GM12892 (cell line): ENCODE measurements at places on chromosomes 2 and 18.

DNA sequence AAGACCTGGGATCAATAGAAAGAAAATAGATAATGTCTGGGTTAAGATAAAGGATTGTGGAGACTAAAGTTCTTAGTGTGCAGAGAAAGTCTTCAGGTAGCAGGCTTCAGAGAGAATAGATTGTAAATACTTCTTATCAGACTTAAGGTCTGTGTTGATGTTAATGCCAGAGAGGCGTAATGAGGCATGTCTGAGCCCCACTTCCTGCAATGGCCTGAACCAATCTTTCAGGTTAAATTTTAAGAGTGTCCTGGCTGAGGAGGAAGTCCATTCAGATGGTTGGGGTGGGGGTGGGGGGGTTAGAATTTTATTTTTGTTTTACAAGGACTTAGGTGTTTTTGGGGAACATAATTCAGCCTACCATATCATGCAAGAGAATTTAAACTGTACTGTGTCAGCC, 129.5 kb downstream of the EVA1A start:
- DNase-seq: no peak

DNA sequence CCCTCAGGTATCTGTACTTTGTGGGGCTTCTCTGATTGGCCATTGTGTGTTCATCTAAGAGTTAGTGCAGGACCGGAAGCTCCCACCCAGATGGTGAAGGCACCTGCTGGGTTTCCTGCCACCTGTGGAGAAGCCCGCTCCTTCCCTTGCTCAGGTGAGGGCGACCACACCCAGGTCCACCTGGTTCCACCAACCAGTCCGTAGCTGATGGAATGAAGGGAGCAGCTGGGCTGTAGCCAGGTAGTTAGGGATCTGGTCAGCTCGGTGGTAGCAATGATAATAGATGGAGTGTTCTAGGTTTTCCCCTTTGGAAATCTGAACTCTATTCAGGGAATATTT, 16.0 kb downstream of the SH3BP4 start:
- no peak for DNase-seq

GRCh38 chr18:62625019-62625418, 90.3 kb upstream of the PHLPP1 start:
- no peak for DNase-seq

DNA sequence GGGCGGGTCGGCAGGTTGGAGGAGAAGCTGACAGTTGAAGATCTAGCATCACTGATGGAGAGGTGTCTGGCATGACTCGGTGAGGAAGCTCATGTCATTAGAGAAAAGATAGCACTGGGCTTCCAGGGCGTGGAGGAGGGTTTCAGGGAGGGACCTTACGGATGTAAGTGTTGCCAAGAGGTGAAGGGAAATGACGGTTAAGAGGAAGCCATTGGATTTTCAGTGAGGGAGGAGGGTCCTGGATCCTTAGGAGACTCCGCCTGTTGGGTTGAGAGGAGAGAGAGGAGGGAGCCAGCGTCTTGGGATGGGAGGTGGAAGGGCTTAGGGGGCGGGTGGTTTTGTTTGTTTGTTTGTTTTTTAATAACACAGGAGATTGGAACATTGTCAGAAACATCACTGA, 103.2 kb downstream of the WDSUB1 start:
- DNase-seq: no peak

DNA sequence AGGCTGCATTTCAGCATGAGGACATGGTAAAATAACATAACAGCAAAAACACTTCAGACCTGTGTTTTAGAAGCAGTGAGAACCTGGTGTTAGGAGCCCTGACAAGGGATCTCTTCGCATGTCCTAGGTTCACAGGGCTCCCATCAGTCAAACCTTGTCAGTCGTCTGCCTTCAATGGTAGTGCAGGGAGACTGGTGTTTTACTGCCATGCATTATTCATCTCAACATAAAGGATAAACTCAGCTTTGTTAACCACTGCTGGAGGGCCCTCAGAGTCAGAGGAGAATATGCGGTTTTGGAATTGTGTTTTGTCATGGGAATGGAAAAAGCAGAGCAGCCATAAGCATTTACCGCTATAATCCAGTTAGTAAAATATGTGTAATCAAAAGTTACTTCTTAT, 275.9 kb upstream of the GCFC2 start:
- DNase-seq: no peak

GRCh38 chr2:29129586-29130281, 14.5 kb downstream of the CLIP4 start:
- no peak for DNase-seq

DNA sequence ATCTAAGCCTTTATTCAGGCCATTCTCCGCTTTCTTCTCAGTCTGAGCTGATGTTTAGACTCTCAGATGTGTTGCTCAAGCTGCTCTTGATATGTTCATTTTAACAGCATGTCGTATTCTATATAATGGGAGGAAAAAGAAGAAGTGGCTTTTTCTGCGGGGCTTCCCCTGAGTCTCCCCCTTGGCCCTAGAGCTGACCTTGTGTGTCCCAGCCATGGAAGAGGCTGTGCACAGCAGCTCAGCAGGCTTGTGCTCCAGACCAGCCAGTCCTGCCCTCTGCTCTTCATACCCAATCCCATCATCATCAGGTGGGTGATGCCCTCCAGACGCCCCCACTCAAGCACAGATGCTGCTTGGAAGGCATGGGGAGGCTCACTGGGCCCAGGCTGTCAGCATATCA, 155.1 kb upstream of the CELF4 start:
- DNase-seq: no peak

GRCh38 chr2:217449444-217449843, 553.4 kb downstream of the TNS1 start:
- DNase-seq: no peak

DNA sequence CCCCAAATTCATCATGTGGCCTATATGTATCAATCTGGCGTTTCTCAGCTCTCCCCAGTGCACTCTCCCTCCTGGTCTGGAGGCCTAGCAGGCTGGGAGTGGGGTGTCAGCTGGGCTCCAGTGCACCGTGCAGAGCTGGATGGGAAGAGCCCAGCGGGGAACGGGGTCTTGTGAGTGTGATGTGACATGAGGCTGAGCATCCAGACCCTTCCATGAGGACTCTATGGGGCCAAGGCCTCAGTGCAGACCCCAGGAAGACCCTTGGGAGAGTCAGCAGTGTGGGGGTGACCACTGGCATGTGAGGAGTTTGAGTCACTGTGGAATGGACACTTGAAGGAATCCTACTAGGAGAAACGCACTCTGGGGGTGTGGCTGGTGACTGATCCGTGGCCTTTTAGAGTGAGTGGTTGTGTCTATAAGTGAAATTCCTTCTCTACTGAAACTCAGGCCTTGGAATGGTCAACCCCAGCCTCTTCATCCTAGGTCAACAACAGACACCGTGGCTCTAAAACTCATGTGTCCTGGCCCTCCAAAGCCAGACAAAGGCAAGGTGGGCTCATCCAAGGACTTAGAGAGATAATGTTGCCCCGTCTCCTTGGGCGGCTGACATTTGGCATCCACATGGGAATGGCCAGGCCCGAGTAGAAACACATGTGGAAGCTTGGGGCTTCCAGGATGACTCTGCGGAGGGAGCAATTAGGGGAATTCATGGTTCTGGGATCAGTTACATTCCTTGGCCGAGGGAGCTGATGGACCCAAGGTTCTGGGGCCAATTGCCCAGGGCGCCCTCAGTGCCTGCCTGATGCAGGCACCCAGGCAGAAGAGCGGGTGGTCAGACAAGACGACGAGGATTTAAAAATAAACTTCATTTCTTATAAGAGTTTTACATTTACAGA, 156.0 kb upstream of the TWIST2 start:
- no peak for DNase-seq

GRCh38 chr18:63224630-63225029, 94.9 kb downstream of the BCL2 start:
- no peak for DNase-seq

DNA sequence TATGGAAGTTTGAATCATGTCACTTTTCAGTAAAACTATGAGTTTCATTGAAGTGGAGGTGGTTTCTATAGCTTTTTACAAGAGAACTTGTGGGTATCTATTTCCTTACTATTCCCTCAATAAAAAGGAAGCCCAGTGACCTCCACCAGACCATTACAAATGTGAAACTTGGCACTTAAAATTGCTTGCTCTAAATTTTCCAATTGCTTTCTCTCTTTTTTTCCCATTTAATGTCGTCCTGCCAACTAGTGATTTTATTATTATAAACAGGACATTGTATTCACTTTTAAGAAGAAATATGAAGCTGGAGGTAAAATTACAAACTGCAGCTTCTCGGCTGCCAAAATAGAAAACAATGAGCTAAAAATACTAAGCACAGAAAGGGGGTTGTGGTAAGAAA, 208.2 kb upstream of the ALPP start:
- DNase-seq: no peak

DNA sequence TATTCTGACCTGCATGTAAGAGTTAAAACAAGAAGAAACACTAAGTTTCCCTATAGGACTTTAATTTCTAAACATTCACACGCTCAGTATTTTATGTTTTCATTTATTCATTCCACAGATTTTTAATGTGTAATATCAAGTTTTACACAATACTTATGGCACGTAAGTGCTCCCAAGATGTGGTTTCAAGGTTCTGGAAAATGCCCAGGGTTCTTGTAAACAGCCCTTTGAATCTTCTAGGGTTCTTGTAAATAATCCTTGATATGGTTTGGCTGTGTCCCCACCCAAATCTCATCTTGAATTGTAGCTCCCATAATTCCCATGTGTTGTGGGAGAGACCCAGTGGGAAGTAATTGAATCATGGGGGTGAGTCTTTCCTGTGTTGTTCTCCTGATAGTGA, 383.0 kb downstream of the TXNL1 start:
- no peak for DNase-seq

DNA sequence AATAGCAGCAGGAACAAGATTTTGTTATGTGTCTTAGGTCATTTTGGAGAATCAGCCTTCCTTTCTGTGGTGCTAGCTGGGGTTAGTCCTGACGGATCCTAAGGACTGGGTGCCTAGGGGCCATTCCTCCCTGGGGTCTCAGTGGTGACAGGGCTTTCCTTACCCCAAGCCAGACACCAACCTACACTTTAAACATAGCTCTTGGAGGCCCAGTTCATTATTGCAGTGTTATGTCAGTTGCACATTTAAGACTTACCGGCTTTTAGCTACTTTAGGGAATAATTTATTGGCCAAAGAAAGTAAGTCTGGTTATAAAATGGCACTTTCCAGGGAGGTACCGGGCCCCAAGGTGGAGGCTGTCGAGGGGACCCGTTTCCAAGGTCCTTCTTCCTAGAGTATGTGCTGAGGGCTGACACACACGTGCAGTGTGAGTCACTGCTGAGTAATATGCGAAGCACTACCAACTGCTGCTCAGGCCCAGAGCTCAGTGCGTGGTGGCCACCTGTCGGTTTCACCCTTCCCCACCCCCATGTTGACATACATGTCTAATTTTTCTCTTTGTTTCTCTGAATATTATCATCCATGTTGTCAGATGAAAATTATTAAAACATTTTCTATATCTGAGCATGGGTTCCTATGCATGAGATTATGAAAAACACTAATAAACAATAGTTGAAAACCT, 37.0 kb upstream of the GRHL1 start:
- no peak for DNase-seq

GRCh38 chr18:24837066-24837465, 376.6 kb downstream of the HRH4 start:
- DNase-seq: no peak

DNA sequence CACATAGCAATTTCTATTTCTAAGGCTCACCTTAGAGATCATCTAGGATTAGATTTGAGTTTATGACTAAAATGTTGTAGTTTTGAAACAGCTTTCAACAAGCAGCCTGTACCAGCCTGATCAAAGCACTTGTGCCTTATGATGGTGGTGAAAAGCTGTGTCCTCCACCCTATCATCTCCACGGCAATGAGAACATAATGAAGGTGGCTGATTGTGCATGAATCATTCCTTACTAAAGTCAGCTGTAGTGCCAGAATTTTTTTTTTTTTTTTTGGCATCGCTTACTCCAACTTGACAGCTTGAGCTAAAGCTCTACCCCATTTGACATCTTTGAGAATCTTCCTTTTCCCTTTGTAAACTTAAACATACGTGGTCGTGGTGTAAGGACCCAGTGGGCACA, 86.0 kb downstream of the DCC start:
- no peak for DNase-seq

DNA sequence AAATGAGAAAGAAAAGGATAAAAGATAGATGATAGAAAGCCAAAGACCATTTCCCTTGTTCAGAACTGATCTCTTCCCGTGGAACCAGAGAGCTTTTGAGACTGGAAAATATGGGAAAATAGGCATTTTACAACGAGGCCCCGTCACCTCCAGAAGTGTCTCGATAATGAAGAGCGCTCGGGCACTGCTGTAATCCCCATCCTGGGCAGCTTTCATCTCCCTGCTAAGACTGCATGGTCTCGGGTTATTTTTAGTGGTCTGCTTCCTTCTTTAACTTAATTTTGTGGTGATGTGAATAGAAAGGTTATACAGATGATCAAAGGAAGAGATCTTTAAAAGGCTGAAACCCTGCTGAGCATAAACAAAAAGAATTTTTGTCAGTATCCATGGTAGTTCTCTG, 176.6 kb downstream of the METTL4 start:
- no peak for DNase-seq

DNA sequence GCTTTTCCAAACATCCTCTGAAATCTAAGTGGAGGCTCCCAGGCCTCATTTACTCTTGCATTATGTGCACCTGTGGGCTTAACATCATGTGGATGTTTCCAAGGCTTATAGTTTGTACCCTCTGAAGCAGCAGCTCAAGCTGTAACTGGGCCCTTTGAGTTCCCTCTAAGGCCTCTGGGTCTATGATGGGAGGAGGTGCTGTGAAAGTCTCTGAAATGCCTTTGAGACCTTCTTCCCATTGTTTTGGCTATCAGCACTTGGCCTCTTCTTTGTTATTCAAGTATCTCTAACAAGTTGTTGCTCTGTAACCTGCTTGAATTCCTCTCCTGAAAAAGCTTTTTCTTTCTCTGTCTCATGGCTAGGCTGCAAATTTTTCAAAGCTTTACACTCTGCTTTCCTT, 58.1 kb upstream of the MYT1L start:
- no peak for DNase-seq

DNA sequence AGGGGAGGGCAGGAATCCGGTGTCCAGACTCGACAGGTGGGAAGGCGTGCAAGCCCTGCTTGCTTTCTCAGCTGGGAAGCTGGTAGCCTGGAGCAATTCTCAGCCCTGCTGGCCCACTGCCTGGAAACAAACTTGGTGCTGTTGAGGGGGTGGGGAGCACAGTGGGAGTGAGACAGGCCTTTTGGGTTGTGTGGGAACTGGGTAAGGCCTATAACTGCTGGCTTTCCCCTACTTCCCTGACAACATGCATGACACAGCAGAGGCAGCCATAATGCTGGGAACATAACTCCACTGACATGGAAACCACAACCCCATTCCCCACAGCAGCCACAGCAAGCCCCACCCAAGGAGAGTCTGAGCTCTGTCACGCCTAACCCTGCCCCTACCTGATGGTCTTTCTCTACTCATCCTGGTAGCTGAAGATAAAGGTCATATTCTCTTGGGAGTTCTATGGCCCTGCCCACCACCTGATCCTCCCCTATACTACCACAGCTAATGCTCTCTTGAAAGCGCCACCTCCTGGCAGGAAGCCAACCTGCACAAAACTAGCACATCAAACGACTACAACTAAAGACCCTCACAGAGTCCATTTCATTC, 122.9 kb upstream of the ACVR1C start:
- DNase-seq: no peak

DNA sequence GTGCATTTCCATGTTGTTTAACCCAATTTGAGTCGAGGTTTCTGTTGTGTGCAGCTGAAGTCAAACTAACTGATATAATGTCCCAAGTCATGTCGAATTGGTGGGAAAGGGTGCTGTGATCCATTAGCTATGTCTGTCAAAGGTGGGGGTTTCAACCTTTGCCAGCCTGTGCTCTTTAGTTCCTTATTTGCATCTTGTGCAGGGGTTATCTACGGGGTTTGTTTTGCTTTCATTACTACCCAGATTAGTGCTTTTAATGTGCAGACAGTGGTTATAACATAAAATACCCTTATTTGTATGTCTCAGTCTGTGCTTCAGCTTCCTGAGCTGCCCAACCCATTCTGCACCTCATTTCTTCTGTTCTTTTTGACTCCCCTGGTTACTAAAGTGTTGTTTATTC, 271.9 kb upstream of the CXCR4 start:
- no peak for DNase-seq
